Skeletal muscle cell (primary cell): ENCODE measurements at places on chromosomes 7 and 10.
A peak's percentile ranks its signal among the peaks of the same experiment; 100 is the strongest.

GRCh38 chr7:26307226-26307625, 15.6 kb downstream of the SNX10 start:
- DNase-seq, result no peak

GRCh38 chr7:100431286-100431735, 1.7 kb downstream of the MEPCE start:
- DNase-seq, result no peak

GRCh38 chr10:43598446-43598845, 7.8 kb upstream of the ZNF485 start:
- no peak for DNase-seq

DNA sequence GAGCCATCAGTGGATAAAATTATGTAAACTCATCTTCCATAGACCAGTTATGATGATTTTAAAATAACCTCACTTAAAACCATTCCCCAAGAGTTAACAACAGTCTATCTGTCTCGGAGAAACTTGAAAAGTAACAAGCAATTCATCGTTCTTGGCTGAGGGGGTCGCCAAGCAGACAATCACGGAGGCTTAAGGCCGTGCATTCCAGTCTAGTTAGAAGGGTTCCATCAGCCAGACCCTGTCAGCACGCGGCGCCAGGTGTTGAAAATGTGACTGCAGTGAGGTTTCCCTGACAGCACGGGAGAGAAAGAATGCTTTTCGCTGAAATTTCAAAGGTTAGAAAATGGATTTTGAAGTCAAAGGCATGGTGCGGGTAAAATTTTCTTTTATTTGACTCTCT, 1025.0 kb upstream of the CELF2 start:
- no peak for DNase-seq

DNA sequence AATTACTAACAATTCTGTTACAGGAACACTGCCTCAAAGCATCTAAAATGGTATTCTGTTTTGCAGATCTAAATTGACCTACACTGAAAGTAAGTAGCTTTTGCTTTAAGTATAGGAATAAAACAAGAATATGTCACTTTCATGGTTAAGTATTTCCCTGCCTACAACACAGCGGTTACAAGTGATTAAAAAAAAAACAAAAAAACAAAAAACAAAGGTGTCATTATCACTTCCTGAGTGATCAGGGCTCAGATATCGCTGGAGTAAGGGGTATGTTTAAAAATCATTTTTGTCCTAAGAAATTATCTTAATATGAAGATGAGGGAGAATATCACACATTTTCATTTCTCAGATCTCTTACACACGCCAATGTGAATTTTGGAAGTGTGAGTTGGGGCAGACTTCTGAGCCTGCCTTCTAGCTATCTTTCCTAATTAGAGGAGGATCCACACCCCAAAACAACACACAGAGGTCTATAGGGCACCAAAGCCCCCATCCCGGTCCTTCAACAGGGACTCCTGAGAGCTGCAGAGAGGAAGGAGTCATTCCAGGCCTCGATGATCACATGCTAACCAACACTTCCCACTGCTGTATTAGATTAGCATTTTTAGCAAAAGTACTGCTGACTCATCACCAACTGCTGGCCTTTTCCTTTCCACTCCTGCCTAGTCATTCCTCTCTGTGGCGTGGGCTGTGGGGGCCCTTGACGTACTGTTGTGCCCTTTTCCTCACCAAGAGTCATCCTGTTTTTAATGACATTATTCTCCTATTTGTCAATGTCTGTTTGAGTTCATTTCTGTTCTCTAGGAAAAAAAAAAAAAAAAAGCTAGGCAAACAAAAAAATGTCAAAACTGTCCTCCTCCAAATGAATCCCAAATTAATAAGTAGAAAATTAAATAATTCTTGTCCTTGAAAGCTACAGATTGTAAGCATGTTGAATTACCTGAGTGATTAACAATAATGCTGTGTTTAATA, 31.2 kb downstream of the PRTFDC1 start:
- DNase-seq, result peak; percentile 97

- no peak for DNase-seq
Observed at GRCh38 chr7:130942211-130942964, 208.4 kb upstream of the KLF14 start.

DNA sequence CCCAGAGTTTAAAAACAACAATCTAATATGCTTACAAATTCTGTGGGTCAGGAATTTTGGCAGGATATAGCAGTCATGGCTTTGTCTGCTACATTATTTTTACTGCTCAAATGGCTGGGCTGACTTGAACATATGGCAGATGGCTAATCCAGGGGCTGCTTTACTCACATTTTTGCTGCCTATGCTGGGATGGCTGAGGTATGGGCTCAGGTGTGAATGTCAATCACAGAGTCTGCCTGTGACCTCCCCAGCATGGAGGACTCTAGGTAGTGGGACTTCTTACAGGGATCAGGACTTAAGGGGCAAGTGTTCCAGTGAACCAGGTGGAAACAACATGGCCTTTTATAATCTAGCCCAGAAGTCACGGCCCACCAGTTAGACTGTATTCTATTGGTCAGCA, 4.4 kb upstream of the FKBP9 start:
- DNase-seq, result no peak

DNA sequence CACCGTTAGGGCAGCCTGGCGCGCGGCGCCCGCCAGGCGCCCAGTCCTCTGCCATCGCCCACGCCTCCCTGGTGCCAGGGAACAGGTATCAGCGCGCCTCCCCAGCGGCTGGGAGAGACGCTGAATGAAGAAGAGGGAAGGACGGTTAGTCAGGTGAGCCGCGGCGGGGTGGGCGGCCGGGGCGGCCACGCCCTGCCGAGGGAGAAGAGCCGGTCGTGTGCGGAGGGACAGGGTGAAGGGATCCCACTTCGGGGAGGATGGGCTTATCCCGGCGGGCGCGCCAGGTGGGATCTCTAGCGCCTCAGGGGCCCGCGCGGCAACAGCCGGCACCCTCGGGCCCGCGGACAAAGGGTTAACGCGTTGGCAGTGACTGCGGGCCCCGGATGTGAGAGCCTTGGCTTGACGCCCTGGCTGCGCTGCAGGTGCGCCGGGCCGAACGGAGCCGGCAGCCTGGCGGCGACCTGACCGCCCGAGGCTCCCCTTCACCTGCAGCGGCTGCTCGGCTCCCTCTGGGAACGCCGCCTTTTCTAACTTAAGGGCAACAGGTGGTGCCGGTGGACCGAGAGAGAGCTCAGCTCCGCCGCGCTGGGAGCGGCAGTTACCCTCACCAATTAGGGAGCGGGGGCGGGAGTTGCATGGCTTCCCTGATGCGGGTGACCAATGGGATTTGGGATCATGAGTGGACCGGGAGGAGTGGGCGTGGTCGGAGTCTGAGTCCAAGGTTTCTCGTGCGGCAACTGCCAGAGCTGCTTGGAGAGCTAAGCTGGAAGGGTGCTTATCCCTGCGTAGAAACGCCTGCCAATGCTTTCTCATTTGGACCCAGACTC, at the start of gene ARL4A:
Gene ARL4A, plus strand, starts transcription at position 743 of the 827 bp plus-strand sequence. CDS start 622 bp downstream, outside the sequence.
- peak; percentile 94 for DNase-seq
